Activated T-helper 1 cell treated with Interleukin-2 at 50 U/mL for 16 hours (primary cell): ENCODE measurements at places on chromosomes 2 and 18.

DNA sequence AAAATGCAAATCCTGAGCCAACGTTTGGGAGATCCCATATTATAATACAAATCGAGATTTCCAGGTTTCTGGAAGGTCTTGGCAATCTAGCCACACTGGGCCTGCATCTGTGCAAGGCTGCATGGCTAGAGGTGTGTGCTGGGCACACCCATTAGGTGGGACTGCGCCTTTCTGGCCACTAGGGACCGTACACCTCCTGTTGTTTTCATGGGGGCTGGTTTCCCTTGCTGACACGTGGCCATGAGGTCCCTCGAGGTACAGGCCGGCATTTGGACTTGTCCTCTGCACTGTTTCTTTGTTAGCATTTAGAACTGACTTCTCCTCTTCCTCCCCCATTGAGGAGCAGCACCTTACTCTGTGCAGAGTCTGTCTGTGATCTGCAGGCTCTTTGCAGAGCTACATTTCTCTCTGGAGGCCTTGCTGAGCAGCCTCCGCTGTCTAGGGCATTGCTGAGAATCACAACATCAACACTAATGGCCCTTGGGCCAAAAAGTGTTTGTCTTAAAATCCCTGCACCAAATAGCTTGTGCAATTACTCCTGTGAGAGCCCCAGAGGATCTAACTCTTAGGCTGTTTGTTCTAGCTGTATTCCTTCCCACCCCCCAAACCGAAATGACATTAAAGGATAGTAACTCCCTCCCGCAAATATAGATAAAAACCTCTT, 131.2 kb downstream of the NEDD4L start:
- DNase-seq: no peak

GRCh38 chr2:205032093-205032551, 486.8 kb downstream of the PARD3B start:
- DNase-seq: no peak

DNA sequence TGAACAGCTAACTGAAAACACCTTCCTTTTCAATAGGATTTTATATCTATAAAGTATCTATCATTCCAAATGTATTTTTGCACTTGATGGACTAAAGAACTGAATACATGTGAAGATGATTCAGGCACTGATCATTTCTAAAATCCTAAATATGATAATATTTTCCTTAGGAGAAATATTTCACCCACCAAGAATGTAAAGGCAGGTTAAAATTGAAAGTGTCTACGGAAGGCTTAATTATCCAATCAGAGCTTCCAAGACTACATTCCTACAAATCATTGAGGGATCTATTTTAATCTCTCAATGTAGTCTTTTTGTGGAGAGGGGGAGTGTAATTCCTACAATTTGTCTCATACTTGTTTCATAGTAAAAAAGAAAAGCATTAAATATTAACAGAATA, 3.6 kb downstream of the GALNT3 start:
- no peak for DNase-seq

GRCh38 chr2:27133195-27133875, 1.1 kb downstream of the PREB start:
- DNase-seq: no peak

- DNase-seq: no peak
These were observed 10.4 kb upstream of the MAP2 start for GRCh38 chr2:209413311-209414014.

- no peak for DNase-seq
These were observed 30.6 kb downstream of the FAM178B start for GRCh38 chr2:96955762-96956161.

DNA sequence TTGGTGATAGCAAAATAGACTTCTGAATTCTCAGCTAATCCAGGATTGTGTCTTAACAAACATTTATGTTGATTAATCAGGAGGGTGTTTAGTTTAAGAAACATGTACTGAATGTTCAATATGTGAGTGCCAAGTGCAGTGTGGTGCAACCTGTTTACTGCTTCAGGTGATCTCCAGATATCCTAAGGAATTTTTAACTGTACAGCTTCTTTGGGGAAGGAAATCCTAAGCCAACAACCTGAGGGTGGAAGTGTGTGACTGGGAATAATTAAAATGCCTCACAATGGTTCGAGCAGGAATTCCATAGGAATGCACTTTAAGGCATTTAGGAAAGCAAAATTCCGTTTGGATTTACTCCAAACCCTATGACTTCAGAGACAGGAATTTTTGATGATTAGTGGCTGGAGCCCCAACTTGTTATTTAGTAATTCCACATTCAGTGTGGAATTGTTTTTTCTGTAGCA, 16.4 kb downstream of the CRIM1 start:
- DNase-seq: no peak

- no peak for DNase-seq
These were observed 175.6 kb downstream of the SUCLG1 start for GRCh38 chr2:84283506-84283905.
